Esophagus squamous epithelium (tissue), 5 donors: ENCODE measurements at places on chromosomes 7 and 10. TPM values are rescaled to one million over a fixed set of nuclear protein-coding genes. Genes with fewer than 3 reads are reported as not detected.

DNA sequence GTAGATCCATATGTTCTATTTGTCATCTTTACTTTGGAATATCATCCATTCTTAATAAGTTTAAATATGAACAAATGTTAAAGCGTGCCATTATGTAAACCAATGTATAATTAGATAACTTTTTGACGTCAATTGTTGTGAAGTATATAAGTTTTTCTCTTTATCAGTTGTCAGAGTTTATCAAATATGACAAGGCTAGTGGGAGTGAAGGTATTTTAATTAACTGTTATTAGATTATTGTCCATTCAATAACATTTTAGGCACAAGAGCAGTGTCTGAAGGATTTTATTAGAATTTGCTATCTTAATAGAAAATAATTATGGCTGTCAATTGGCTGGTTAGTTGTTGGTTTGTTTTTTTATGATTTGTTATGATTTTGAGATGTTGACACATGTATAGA lies 280.6 kb downstream of the CDK14 start:
- DNase-seq, result no peak

GRCh38 chr7:18356191-18356645 lies 139.3 kb upstream of the HDAC9 start:
- no peak for DNase-seq

DNA sequence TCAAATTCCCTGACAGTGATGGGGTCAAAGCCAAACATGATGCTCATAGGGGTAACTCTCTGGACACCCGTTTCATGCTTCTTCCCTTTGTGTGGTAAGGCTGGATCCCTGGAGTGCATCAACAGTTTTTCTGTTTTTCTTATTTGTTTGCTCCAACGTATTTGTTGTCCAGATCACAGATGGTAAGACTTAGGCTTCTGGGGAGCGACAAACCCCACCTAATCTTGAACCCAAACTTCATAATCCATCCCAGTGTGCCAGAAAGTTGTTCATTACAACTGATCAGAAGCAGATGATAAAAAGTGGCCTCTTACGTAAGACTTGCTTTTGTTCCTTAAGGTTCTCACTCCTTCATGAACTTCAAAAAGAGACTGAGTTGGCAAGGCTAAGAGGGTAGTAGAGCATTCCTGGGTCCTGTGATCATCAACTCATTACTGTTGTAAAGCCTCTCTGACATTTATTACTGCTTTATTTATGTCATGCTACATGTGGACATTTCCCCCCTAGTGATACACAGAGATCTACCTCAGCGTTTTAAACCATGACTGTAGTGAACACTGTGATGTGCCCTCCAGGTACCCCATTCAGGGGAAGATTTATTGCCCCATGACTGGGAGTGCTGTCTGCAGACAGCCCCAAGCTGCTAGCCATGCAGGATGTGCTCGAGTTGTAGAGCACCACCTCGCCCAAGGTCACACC lies 125.6 kb downstream of the CCDC71L start:
- no peak for DNase-seq

DNA sequence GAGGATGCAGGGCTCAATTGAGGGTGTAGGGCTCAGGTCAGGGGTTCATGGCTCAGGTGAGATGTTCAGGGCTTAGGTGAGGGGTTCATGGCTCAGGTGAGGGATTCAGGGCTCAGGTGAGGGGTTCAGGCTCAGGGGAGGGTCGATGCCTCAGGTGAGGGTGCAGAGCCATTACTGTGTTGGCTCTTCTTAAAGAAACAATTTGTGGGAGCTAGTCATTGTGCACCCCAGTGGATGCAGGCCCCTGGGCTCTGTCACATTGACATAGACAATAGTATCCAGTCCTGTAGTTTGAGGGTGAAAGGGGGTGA lies 86.7 kb downstream of the ADCY1 start:
- no peak for DNase-seq

- no peak for DNase-seq
Measured at GRCh38 chr7:104453190-104453589, 124.8 kb downstream of the LHFPL3 start.

The SORCS3 gene
- total RNA-seq, result not detected

The ADAP1 gene
- 13.7 TPM for total RNA-seq

The CYP2W1 gene
- not detected for total RNA-seq

The TMEM139 gene
- 3.6 TPM for total RNA-seq
